ENCODE measurements at places on chromosomes 6 and 20.

DNA sequence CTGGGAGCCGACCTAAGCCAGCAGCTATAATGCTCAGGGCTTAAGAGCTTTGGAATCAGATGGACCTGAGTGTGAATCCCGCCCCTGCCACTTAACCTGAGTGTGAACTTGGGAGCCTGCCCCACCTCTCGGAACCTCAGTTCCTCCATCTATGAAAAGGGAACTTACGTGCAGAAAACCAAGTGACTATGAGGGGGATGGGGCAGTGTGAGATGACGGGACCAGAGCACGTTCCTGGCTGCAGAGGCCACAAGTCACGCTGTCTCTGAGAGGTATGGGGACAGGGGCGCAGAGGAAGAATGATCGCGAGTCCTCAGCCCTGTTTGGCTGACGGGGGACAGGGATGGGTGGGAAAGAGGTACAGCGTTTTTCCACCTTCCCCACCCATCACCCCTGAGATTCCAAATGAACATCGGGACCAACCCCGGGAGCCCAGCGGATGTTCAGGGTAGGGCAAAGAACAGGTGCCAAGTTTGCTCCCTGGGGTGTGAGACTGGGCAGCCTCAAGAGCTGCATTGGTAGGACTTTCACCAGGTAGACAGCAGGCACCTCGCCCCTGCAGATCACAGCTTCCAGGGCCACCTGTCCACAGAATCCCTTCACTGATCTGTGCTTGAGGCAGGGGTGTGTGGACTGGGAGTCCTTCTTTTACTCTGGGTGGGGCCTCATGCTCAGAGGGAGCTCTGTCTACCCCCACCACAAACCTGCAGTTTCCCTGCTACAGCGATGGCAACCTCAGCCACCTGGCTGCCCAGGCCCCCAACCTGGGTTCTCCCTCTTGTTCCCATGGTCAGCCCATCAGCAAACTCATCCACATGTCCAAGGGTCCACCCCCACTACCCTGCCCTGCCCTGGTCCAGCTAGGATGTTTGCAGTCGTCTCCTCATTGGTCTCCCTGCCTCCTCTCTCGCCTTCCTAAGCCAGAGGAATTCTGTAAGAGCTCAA lies 85.8 kb downstream of the CEBPB start:
- DNase-seq, result no peak

DNA sequence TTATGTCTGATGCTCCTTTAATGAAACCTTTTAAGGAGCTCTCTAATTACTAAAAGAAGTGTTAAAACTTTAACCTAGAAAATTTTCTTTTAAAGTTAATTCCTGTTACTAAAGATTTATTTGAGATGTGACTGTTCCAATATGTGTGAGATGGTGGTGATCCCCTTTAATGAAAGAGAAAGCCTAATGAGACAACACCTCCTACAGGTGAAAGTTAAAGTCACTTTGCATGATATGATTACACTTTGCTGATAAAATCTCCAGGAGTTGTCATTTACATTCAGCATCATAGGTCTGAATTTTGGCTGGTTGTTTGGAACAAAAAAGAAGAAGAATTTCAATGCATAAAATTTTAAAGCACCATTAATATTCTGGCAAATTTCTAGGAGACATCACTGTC lies 307.4 kb downstream of the TRDN start:
- DNase-seq, result no peak

GRCh38 chr6:7902221-7902620 lies 8.4 kb downstream of the TXNDC5 start:
- DNase-seq, result no peak

DNA sequence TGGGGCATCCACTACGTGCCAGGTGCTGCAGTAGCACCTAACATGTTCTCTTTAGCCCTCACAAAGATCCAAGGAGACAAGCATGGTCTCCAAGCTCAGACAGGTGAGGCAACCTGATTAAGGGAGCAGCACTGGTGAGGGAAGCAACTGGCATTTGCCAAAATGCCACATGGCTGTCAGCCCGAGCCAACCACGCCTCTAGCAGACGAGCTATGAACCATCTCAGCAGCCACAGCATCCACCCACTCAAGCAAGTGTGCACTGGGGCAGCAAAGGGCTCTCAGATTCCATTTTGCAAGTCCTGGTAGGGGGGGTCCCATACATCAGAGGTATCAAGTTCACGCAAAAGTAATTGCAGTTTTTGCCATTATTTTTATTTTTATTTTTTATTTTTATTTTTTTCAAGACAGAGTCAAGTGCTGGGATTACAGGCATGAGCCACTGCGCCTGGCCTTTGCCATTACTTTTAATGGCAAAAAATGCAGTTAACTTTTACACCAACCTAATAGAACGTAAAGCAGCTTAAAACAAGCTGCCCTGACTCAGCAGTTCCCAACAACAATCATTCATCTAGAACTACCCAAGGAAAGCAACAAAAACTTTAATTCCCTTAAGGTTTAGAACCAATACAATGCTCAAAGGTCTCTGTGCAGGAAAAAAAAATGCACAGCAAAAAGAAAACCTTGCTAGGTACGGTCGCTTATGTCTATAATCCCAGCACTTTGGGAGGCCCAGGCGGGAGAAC lies 36.3 kb upstream of the SPDEF start:
- no peak for DNase-seq

DNA sequence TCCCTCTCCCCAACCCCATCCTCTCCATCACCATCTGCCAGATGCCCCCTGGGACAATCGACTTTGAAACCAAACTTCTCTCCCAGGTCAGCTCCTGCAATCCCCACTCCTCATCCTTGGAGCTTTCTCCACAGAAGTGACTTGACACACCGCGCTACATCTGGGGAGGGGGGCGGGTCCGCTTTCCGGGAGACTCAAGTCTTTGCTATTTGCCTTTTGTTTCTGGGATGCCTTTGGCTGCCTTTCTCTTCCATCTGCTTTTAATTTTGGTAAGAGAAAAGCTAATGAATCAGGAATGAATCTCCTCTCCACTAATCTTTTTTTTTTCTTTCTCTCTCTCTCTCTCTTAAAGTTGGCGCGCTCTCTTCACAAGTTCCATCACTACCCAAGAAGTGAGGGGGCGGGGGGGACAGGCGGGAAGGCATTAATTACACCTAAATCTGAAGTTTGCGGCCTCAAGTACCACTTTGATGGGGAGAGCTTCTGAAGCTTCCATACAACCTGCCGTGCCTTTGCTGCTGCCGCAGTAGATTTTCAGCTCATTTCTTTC lies 664 bp upstream of the TPBG start:
- peak; percentile 89 for DNase-seq

DNA sequence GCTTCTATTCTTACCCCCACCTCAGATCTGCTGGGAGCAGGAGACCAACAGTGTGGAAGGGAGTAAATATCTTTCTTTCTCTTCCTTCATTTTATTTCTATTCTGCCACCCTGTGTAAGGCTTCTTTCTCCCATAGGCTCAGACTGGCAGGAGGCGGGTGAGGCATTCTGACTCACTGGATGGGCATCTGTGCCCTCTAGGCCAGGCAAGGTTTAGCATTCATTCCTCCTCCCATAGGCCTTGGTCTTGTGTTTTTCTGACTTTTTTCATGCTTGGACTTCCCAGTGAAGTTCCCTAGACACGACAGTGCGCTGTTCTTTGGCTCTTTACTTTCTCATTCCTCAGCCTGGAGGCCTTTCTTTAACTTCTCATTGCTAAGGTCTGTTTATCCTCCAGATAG lies 235.2 kb downstream of the SYNE1 start:
- no peak for DNase-seq

GRCh38 chr6:96792561-96793190 lies 44.6 kb downstream of the GPR63 start:
- DNase-seq, result no peak

GRCh38 chr20:1932971-1933370 lies 37.8 kb downstream of the SIRPA start:
- DNase-seq, result no peak

- no peak for DNase-seq
Measured at GRCh38 chr6:3230256-3230882, 2.9 kb upstream of the TUBB2B start.

GRCh38 chr6:99350573-99350972 lies 1.1 kb upstream of the FAXC start:
- DNase-seq, result peak; percentile 76

GRCh38 chr6:30918670-30919069 lies 4.6 kb downstream of the VARS2 start:
- DNase-seq, result no peak

GRCh38 chr6:121865811-121866210 lies 430.4 kb downstream of the GJA1 start:
- no peak for DNase-seq

GRCh38 chr6:159754959-159755914 lies 6.6 kb upstream of the ACAT2 start:
- DNase-seq, result no peak

GRCh38 chr6:53611889-53612288 lies 53.7 kb downstream of the KLHL31 start:
- no peak for DNase-seq

- DNase-seq, result no peak
Measured at GRCh38 chr6:67933278-67933677, 701.8 kb upstream of the ADGRB3 start.

GRCh38 chr6:11368760-11369159 lies 136.3 kb upstream of the NEDD9 start:
- DNase-seq, result no peak

DNA sequence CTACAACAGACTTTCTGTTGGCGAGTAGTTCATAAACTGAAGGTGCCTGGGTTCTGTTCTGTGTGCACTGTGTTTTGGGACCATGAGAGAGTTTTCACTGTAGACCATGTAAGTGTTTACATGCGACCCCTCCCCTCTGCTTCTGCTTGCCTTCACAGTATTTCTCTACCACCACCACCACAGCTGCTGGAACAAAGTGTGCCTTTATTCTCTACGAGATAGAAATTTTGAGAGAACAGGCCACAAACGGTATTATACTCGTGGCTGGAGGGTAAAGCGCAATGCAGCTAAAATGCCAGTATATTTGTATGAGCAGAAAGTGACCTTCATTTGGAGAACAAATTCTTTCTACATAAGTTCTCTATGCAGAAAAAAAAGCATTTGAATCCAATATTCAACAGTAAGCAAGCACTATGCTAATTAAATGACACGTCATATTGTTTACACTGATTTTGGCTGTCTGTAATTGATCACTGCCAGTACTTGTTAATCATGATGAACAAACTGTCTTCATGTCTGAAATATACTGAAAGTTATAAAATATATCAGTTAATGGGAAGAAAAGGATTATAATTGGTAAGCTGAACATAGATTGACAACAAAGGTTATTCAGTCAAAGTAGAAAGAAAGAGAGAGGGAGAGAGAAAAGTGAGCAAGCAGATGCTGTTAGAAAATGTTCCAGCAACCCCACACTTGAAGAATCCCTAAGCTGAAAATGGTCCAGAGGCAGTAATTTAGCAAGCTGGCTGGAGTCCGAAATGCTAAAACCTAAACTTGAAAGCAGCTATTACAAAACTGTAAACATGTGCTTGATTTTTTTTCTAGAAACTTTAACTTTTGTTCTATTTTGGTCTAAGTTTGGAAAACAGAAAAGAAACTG lies 8.8 kb downstream of the CLDN20 start:
- no peak for DNase-seq

DNA sequence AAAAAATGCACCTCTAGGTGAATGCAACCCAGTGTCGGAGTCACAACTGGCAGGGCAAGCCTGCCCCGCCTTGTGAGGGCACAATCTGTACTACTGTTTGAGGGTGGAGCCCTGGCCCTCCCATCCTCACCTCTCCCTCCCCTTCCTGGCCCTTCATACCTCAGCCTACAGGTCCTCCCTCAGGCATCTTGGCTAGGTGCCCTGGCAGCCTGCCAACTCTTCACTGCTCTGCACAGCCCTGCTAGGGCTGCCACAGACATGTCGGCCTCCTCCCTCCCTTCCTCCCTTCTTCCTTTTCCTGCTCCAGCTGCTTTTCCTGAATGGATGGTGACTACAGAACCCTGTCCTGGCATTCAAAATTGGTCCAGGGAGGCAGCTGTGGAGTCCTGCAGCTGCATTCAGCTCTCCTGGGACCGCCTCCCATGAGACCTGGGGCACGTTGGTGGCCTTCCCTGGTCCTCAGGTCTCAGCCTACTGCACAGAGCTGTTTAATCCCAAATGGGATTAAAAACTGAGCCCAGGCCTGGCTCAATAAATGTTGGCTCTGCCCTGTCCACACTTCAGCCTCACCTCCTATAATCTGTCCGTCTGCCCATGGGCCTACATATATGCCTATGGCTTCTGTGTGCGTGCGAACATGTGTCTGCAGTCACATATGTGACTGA lies 52.7 kb downstream of the CDH22 start:
- DNase-seq, result peak; percentile 62

DNA sequence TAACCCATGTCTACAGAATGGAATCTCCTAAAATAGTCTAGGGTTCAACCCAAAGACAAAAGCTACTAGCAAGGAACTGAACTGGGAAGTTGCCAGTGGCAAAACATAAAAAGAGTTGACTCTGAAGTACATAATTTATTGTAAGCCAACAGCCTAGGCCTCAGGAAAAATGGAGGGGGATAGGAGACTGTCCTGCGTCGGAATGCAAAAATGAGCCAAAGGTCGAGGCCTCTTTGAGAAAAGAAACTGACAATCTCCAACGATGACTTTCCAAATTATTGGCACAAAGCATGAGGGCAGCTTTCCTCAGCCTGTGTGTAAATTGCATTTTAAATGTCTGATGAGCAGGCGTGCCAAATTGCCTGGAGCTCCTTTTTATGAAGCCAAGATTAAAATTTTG lies 2.1 kb downstream of the COL12A1 start:
- DNase-seq, result no peak

GRCh38 chr20:20920433-20920832 lies 185.7 kb downstream of the LINC00237 start:
- DNase-seq, result no peak

DNA sequence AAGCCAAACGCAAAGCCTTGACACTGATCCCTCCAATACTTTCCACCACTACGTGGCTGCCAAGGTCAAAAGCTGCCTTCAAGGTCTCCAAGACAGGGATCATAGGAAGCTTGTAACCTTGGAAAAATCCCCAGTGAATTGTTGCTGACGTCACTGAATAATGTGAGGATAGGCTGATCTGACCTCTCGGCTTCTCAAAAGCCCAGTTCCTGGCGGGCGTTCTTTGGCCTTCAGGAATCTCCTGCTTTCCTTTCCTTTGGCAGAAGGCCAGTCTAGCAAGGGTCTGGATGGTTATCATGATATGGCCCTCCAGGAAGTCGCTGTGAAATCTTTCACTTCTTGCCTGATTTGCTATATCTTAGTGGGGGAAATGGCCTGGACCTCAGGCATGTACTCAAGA lies 61.4 kb upstream of the TNFAIP3 start:
- no peak for DNase-seq

All from eye (tissue), 1 donor.